ENCODE measurements at places on chromosomes 13 and 19. TPM values are rescaled to one million over a fixed set of nuclear protein-coding genes. Genes with fewer than 3 reads are reported as not detected.

Gene UNC13A
- 18.1 TPM for total RNA-seq

Gene TEX101
- 0.55 TPM for total RNA-seq

Gene CEACAM5
- 0.49 TPM for total RNA-seq

Gene SIGLEC5
- total RNA-seq: 0.27 TPM

Gene UPK1A
- total RNA-seq: not detected

Gene CLEC17A
- total RNA-seq: not detected

Gene SAE1
- total RNA-seq: 85.8 TPM

Gene PBX4
- total RNA-seq: 8.6 TPM

Gene ARHGEF1
- 49.4 TPM for total RNA-seq

Gene CEACAM3
- 1.9 TPM for total RNA-seq

Gene ADGRE1
- 2.1 TPM for total RNA-seq

Gene LILRA5
- 0.93 TPM for total RNA-seq

Gene NKPD1
- 0.60 TPM for total RNA-seq

Gene IZUMO2
- not detected for total RNA-seq

Gene ZNF324
- total RNA-seq: 35.8 TPM

Gene ZNF682
- total RNA-seq: 10.9 TPM

Gene NLRP12
- 0.38 TPM for total RNA-seq

Gene ICAM5
- total RNA-seq: 3.4 TPM

Gene PLIN4
- total RNA-seq: 3.1 TPM

All from camera-type eye (tissue), 1 donor.